ENCODE measurements at places on chromosomes 16 and 17.

- DNase-seq = no peak
These were observed 6.0 kb upstream of the RNPS1 start for GRCh38 chr16:2273931-2274330.

GRCh38 chr17:57357392-57357784, 101.1 kb downstream of the MSI2 start:
- DNase-seq = no peak

GRCh38 chr17:15457723-15458094, 9.7 kb downstream of the CDRT4 start:
- no peak for DNase-seq

- no peak for DNase-seq
These were observed 3.2 kb downstream of the MAP1LC3B start for GRCh38 chr16:87395181-87395842.

- DNase-seq = no peak
These were observed 601 bp upstream of the PRSS33 start for GRCh38 chr16:2787961-2788360.

DNA sequence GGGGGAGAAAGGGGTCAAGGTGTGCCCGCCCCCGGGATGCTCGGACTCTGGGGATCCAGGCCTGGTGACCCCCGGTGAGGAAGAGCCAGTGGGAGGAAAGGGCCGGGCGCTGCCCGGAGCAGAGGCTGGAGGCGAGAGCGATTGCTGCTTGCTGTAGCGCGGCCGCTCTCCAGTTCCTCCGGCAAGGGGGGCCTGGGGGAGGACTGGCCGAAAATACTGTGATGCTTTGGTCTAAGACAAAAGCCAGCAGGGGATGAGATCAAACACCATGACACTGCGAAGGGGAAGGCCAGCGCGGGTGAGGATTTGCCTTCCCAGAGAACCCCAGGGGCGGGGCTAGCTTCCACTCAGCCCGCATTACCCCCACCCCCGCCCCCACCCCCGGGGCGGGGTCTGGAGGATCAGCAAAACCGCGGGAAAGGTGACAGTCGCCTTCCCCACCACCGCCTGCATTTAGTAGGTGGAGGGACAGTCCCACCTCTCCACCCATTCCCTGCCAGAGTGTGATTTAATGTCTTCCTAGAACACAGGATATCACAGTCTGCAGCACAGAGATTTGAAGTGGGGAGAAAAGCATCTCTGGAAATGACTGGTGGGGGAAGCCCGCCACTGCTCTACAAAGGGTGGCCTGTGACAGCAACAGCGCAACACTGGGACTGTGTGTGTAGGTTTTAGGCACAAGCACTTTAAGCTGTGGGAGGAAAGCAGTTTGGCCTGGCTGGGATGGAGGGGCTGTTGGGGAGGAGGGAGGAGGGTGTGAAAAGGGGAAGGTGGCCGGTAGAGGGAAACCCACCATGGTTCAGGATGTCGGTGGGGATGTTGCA, 25.7 kb downstream of the MRC2 start:
- DNase-seq = peak; percentile 34

DNA sequence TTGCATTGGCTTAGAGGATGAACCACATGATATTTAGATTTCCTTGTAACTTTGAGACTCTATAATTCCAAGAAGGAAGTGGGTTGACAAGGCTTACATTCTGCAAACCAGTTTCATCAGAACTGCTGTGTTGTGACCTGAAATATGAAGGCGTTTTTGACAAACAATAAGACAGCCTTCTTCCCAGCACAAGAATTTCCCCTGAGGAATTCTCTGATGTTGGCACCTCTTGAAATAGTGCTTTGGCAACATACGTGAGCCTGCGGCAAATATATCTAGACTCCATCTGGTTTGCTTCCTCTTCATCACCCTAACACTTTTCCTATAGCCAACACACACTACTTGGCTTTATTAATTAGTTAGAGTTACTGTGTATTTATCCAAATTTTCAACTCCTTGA, 585.5 kb upstream of the SOX9 start:
- no peak for DNase-seq

GRCh38 chr17:16259926-16260325, 42.9 kb downstream of the PIGL start:
- no peak for DNase-seq

DNA sequence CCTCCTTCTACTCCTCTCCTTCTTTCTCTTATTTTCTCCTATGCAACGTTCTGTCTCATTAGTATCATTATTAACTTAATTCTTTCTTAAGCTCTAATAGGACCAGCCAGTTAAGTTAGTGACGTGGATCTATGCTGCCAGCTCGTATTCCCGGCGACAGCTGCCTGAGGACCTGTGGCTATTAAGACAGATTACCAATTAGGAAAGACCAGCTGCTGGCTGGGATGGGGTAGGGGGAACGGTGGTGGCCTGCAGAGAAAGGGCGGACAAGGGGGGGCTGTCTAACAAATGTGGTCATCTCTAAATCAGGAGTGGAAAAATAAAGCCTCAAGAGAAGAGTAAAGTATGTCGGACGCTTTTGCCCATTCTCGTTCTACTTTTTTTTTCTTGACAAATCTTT, 770 bp upstream of the MYH3 start:
- no peak for DNase-seq

GRCh38 chr16:58497935-58498334, 2.0 kb upstream of the NDRG4 start:
- DNase-seq = no peak

- no peak for DNase-seq
These were observed 983.9 kb downstream of the CDH11 start for GRCh38 chr16:64138006-64138405.

DNA sequence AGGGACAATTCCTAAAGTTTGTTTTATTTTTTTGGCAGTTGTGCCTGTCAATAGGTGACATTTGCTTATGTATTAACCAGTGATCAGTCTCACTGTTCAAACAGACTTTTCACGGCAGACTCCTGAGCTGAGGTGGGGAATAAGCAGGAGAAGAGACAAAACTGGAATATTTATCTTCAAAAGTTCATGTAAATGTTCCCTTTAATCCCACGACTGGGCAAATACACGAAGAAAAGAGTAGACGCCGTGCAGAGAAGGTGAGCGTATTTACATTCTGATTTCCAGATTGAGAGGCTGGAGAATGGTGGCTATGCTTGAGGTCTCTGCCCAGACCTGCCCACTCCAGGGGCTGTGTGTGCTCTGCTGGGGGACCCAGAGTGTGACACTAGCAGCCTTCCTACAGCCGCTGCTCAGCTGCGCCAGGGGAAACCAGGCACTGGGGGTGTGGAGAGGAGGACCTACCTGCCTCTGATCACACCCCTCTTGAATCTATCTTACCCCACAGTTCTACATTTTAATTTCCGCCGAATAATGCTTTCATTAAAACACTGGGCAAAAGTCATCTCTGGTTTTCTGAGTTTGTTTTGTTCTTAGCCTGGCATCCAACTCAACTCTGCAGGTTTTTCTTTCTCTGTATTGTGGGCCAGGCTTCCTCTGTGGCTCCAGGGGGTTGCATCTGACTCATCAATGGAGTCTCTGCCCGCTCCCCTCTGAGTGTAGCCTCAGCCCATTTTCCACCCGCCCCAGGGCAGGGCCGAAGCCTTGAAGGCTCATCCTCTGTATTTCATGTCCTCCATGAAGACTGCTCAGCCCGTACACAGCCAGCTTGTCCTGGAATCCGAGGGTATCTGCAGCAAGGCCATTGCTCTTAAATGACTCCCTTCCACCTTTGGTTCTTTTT, 237.1 kb downstream of the NTN1 start:
- no peak for DNase-seq

- no peak for DNase-seq
These were observed 10.1 kb downstream of the CTRB2 start for GRCh38 chr16:75196836-75197235.

GRCh38 chr16:24396350-24397271, 140.5 kb downstream of the CACNG3 start:
- DNase-seq = no peak

- no peak for DNase-seq
These were observed 175.5 kb downstream of the RAB11FIP4 start for GRCh38 chr17:31566992-31567373.

- DNase-seq = no peak
These were observed 53.4 kb downstream of the BRIP1 start for GRCh38 chr17:61809816-61810392.

DNA sequence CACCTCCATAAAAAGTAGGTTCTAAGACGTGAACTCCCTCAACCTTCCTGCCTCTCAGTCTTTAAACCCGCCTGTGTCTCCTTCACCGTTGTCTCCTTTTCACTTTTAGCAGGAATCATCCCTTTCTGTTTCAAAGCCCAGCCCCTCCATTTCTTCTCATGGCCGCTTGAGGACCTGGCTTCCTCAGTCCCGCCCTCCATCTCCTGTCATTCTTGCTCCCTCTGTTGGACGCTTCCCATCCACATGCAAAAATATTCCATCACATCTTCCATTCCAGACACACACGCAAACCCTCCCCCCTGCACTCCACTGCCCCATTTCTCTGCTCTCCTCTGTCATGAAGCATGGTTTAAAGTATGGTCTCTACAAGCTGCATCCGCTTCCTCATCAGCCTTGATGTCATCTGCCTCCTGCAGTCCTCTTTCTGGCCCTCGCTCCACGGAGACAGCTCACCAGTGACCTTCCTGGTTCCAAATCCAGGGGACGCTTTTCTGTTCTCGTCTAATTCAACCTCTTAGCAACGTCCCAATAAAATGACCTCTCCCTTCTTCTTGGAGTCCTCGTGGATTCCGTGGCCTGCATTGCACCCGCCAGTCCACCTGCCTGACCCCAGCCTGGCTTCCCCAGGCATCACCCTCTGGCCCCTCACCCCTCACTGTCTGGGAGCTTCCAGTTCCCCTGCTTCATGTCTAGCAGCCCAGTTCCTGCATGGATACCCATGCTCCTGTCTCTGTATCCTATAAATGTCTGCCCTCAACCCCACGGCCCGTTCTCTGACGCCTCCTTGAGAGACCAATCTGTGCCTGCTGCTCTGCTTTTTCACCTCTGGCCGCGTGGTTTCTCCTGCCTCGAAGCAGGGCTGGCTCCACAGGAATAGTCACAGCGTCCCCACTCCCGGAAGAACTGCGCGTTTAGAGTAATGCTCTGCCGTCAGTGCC, 26.2 kb downstream of the ANKRD40 start:
- DNase-seq = no peak

GRCh38 chr17:2179615-2180295, 123.8 kb downstream of the SMG6 start:
- DNase-seq = no peak

- DNase-seq = no peak
These were observed 7.1 kb downstream of the TFAP4 start for GRCh38 chr16:4265676-4266075.
